ENCODE measurements at places on chromosomes 3 and 15.

DNA sequence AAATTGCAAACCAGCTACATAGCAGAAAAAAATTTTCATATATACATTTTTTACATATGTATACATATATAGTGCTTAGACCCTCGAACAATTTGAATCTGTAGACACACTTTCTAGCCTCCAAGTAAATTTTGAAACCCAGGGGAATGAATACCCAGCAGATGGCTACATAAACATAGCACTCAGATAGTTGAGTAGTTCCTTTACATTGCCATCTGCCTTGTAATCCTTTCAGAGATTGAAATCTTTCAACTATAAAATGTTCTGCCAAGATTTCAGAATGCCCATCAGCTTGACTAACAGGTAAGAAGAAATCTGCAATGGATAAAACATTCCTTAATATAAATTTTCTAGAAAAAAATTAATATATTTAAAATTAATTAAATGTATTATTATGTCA lies 1333.5 kb upstream of the CADM2 start:
- H3K4me3 ChIP-seq, result no peak overlapping the region
- no peak for DNase-seq
- H3K36me3 ChIP-seq, result no peaks in the 10 kb centered on the region
- H3K27me3 ChIP-seq, result peaks cover 1% of the 10 kb centered on the region
- H3K27ac ChIP-seq, result peak overlapping the region; percentile 72

DNA sequence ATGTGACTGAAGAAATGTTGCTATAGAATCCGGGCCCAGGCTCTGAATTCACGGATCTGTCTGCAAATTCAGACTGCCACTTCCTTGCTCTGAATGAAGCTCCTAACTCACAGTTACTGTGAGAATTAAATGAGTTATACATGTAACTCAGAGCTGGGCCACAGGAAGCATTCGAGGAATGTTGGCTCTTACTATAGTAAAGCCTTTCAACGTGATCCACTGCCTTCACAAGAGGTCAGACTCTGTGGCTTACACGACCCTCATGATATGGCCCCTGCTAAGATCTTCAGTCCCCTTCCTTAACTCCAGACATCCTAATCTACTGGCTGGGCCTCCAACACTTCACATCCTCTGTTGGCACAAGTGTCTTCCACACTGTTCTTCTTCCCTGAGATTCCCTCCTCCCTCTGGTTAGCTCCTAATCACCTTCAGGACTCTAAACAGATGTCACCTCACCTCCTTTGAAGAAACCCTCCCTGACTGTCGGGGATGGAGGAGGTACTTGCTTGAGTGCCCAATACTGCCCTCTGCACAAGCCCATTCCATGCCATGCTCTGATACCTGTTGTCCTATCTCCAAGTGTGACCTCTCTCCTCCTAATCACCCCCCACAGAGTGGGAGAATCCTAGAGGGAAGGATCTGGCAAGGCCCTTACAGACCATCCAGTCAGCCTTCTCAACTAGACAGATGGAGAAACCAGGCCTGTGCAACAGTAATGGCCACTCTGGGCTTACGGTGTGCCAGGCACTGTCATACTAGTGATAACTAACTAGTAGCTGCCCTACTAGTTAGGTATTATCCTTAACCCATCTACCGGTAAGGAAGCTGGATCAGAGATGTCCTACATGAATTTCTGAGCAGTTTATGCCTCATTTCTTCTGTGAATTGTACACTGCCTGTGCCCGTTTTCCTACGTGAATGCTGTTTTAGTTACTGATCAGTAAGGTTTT lies 1.3 kb downstream of the ACTR8 start:
- H3K27ac ChIP-seq, result peak overlapping the region; percentile 94
- peaks cover 10% of the 10 kb centered on the region for H3K4me1 ChIP-seq
- peak overlapping the region; percentile 98 for H3K4me3 ChIP-seq
- no peak for DNase-seq

GRCh38 chr15:31557899-31558298 lies 231.3 kb downstream of the KLF13 start:
- no peak for DNase-seq
- peaks cover 9% of the 10 kb centered on the region for H3K27me3 ChIP-seq
- H3K36me3 ChIP-seq, result peaks cover 17% of the 10 kb centered on the region
- H3K4me1 ChIP-seq, result peaks cover 11% of the 10 kb centered on the region

DNA sequence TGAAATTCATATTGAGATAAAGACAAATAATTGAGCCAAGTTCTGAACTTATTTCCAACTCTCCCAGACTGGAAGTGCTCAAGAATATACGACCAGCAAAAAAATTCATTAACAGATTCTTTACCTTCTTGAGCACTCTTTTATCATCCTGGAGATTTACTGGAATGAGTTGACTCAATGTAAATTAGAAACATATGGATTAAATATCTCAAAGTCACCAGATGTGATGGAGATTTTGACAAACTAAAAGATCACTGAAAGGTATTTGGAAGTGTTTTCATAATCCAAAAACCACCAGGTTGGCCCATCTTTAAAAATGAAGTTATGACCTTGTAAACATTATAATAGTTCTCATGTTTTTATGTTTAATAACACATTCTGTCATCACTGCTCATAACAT lies 433.2 kb upstream of the RASGRP1 start:
- H3K4me1 ChIP-seq, result no peaks in the 10 kb centered on the region
- H3K27me3 ChIP-seq, result no peaks in the 10 kb centered on the region
- H3K27ac ChIP-seq, result no peak overlapping the region

GRCh38 chr3:127026661-127027060 lies 43.7 kb downstream of the PLXNA1 start:
- no peak overlapping the region for H3K4me3 ChIP-seq
- H3K27ac ChIP-seq, result peak overlapping the region; percentile 44
- no peaks in the 10 kb centered on the region for H3K36me3 ChIP-seq
- H3K27me3 ChIP-seq, result peaks cover 2% of the 10 kb centered on the region
- DNase-seq, result no peak

DNA sequence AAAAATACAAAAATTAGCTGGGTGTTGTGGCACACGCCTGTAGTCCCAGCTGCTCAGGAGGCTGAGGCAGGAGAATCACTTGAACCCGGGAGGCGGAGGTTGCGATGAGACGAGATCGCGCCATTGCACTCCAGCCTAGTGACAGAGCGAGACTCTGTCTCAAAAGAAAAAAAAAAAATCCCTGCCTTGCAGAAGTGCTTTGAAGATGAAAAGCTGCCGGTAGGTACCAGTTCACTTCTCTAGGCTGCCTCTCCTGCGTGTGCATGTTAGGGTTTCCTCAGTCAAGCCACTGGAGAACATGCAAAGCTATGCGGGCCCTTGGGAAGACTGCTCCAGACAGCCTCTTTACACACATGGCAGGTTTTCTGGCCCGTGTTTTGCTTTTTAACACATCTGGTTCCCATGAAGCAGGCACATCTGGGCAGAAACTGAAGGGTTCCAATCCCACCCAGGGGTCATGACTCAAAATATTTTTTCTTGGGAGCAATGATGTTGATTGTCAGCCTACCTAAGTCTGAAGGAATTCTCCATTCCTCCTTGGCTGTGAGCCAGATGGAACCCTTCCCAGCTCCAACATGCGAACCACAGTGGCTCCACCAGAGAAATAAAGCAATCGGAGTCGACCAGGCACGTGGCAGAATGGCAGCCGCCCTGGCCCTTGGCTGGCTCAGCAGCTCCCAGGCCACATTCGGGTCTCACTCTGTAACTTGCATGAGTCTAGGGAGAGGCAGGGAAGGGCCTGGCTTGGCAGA lies 29.6 kb downstream of the MGLL start:
- no peak overlapping the region for H3K27ac ChIP-seq
- peaks cover 37% of the 10 kb centered on the region for H3K4me1 ChIP-seq
- no peak for DNase-seq
- no peak overlapping the region for H3K4me3 ChIP-seq
- no peaks in the 10 kb centered on the region for H3K36me3 ChIP-seq

DNA sequence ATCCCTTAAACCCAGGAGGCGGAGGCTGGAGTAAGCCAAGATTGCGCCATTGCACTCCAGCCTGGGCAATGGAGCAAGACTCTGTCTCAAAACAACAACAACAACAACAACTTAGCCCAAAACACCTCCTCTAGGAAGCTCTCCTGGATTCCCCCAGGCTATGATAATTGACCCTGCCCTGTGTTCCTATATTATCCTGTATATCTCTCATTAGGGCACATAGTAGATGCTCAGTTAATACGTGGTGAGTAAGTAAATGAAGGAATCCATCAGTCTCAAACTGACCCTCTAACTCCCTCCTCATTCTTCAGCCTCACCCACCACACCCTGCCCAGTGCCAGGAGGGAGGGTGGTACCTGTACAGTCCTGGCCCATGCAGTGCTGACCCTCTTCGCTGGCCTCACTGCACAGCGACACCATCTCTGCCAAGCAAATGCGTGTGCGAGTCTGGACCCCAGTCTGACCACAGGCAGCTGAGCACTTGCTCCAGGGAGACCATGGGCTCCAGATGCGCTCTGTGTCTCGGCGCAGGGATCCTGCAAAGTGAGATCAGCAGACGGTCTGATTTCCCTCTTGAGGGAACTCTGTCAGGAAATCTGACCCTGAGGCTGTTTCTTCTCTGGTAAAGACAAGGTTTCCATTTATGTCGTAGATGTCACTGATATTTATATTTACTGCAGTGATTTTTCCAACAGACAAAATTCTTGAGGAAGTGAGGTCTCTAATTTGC lies 6.2 kb downstream of the CILP start:
- H3K4me1 ChIP-seq, result peaks cover 11% of the 10 kb centered on the region
- peaks cover 6% of the 10 kb centered on the region for H3K27me3 ChIP-seq
- no peak overlapping the region for H3K27ac ChIP-seq
- no peaks in the 10 kb centered on the region for H3K36me3 ChIP-seq
- H3K4me3 ChIP-seq, result no peak overlapping the region

- H3K27me3 ChIP-seq, result no peaks in the 10 kb centered on the region
- DNase-seq, result no peak
- no peaks in the 10 kb centered on the region for H3K36me3 ChIP-seq
- no peaks in the 10 kb centered on the region for H3K4me1 ChIP-seq
- no peak overlapping the region for H3K4me3 ChIP-seq
- H3K27ac ChIP-seq, result no peak overlapping the region
Measured at GRCh38 chr3:110711851-110712516, 359.6 kb upstream of the NECTIN3 start.

DNA sequence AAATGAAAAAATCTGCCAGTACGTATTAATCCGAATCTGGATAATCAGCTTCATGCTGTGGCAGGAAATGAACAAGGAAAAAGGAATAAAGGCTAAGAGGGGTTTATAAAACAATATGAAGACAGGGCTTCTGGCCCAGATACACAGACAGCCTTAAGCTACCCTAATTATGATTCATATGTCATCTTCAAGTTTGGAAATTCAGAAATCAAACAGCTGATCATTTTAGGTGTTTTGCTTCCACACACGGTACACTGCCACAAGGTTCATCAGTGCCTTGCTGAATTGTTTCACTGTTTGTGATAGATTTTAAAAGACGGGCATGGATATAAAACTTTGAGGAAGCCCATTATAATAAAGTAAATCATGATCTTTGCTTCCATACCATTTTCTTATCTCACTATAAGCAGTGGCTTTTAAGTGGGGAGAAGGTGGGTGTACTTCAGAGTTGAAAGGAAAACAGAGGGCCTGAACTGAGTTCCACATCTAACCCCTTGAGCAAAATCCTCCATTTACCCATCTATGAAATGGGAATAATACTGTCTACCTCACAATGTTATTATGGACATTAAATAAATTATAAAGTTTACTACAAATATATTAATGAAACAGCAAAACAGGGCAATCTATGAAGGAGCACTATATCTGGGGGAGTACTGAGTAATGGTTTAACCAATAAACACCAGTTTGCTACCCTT lies 15.7 kb downstream of the GTPBP8 start:
- H3K27me3 ChIP-seq, result no peaks in the 10 kb centered on the region
- peaks cover 7% of the 10 kb centered on the region for H3K4me1 ChIP-seq
- H3K27ac ChIP-seq, result no peak overlapping the region
- no peaks in the 10 kb centered on the region for H3K36me3 ChIP-seq
- no peak for DNase-seq

DNA sequence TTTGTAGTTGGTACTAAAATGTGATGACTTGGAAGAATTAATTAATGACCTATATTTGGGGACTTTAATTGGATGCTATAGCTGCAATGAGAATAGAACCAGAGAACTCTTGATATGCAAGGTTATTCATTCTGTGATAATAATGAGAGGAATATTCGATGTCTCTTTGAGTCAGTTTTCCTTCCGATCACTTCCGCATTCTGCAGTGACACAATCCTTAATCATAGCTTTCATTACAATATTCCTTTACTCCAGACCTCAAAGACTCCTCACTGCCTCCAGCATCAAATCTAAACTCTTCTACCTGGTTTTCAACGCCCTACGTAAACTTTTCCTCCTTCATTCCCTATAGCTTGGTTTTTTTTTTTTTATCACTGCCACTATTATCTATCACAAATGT lies 21.6 kb downstream of the B3GNT5 start:
- no peak for DNase-seq
- H3K36me3 ChIP-seq, result no peaks in the 10 kb centered on the region
- no peak overlapping the region for H3K27ac ChIP-seq

- no peaks in the 10 kb centered on the region for H3K36me3 ChIP-seq
- H3K4me1 ChIP-seq, result peaks cover 8% of the 10 kb centered on the region
- no peak for DNase-seq
Measured at GRCh38 chr15:91104111-91104510, 4.1 kb downstream of the SV2B start.

DNA sequence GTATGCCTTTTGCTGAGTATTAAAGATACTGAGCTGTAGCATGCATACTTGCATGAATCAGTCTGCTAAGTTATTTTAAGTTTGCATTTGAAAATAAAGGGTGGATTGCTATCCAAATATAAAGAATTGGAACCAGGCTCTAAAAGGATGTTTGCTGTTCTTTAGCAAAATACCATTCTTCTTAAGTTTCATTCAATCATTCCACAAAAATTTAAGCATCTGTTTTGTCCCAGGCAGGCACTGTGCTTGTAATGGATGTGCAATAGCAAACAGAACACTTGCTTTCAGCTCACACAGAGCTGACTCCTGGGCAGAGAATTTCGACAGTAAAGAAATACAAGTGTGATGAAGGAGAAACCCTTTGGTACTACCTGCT lies 151.1 kb downstream of the PGPEP1L start:
- H3K36me3 ChIP-seq, result no peaks in the 10 kb centered on the region
- no peak for DNase-seq
- peak overlapping the region; percentile 89 for H3K27ac ChIP-seq
- peaks cover 12% of the 10 kb centered on the region for H3K27me3 ChIP-seq
- peak overlapping the region; percentile 64 for H3K4me3 ChIP-seq

DNA sequence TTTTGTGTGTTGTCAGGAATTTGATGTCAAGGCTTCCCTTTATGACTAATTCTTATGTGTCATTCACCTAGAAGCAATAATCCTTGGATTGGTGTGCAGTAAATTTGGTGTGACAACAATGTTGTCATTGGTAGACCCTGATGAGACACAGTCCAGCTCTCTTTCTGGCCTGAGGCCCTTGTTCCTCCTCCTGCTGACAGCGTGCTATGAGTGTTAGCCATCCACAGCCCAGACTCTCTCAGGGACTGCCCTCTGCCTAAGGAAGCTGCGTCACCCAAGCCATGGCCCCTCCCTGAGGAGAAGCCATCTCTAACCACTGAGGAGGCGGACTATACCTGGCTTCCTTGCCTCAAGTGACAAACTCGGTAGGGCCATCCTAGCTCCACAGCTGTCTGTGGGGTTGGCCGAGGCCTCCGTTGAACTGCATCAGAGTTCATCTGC lies 13.3 kb upstream of the TM4SF1 start:
- no peak for DNase-seq
- peaks cover 2% of the 10 kb centered on the region for H3K4me1 ChIP-seq
- no peak overlapping the region for H3K27ac ChIP-seq
- H3K27me3 ChIP-seq, result no peaks in the 10 kb centered on the region

GRCh38 chr3:20137647-20138046 lies 48.4 kb downstream of the SGO1 start:
- peaks cover 3% of the 10 kb centered on the region for H3K27me3 ChIP-seq
- no peaks in the 10 kb centered on the region for H3K36me3 ChIP-seq

All from glutamatergic neuron (in vitro differentiated cells).